Omental fat pad (tissue), 4 donors: ENCODE measurements at places on chromosomes 2 and 18. TPM values are rescaled to one million over a fixed set of nuclear protein-coding genes. Genes with fewer than 3 reads are reported as not detected.

The CIB4 gene
- not detected for total RNA-seq

The SLC5A7 gene
- not detected for total RNA-seq

The MYO5B gene
- total RNA-seq, result 31.0 TPM

The HOXD10 gene
- not detected for total RNA-seq

The CHRNG gene
- not detected for total RNA-seq

GRCh38 chr2:68920481-68921170, 32.1 kb downstream of the GKN2 start:
- no peak for DNase-seq

GRCh38 chr2:55999790-56000189, 76.2 kb upstream of the EFEMP1 start:
- no peak for DNase-seq

GRCh38 chr2:133633309-133633708, 65.0 kb upstream of the NCKAP5 start:
- DNase-seq, result no peak

GRCh38 chr18:78798402-78799175, 181.0 kb upstream of the SALL3 start:
- DNase-seq, result no peak

DNA sequence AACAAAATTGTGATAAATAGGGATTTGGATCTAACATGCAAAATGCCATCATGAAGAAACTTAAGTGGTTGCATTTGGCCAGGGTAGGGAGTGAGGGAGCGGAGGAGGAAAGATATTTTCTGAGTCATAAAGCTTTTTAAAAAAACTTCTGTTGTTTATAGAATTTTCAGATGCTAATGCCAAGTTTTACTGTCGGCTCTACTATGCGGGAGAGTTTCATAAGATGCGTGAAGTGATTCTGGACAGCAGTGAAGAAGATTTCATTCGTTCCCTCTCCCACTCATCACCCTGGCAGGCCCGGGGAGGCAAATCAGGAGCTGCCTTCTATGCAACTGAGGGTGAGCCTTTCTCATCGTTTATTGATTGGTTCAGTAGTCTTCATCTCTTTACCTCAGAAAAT, 56.0 kb upstream of the PTH2R start:
- no peak for DNase-seq

DNA sequence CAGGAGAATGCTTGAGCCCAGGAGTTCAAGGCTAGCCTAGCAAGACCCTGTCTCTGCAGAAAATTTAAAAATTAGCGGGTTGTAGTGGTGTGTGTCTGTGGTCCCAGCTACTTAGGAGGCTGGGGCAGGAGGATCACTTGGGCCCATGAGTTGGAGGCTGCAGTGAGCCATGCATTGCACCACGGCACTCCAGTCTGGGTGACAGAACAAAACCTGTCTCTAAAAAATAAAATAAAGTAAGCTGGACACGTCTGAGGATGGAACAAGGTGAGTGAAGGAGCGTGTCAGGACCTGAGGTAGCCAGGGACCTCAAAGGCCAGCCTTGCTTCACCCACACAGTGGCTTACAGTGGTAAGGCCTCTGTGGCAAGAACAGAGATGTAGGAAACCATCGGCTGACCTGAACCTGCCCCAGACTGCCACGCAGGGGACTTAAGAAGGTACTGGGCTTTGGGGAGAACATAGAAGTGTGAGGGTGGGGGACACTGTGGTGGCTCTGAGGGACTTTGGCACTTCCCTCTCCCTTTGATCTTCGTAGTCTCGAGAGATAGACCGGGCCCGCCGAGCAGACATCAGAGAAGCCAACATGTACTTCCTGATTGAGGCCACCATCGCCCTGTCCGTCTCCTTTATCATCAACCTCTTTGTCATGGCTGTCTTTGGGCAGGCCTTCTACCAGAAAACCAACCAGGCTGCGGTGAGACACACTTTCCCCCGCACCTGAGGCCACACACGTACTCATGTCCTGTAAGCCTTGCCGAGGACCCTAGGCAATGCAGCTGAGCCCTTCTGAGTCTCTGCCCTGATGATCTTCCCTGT, 7.5 kb downstream of the SLC11A1 start:
- no peak for DNase-seq

- no peak for DNase-seq
Measured at GRCh38 chr2:237726401-237726830, 72.2 kb upstream of the RBM44 start.

DNA sequence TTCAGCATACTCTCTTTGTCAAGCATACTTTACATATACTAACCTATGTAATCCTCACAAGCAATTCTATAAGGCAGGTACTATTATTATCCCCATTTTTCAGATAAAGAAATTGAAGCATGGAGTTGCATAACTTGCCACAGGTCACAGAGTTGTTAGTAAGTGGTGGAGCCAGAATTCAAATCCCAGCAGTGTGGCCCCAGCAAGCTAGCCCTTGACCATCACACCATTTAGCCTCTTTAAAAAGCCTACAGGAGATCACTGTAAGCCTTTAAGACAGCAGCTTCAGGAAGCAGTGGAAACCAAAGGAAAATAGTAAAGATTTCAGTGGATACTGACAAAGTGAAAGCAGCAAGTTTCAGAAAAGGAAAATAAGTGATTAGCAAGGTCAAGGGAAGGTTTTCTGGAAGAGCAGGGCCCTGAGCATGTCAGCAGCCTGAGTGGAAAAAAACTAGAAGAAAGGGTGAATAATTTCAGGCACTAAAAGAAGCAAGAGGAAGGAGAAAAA, 11.7 kb downstream of the B4GALT6 start:
- DNase-seq, result no peak

DNA sequence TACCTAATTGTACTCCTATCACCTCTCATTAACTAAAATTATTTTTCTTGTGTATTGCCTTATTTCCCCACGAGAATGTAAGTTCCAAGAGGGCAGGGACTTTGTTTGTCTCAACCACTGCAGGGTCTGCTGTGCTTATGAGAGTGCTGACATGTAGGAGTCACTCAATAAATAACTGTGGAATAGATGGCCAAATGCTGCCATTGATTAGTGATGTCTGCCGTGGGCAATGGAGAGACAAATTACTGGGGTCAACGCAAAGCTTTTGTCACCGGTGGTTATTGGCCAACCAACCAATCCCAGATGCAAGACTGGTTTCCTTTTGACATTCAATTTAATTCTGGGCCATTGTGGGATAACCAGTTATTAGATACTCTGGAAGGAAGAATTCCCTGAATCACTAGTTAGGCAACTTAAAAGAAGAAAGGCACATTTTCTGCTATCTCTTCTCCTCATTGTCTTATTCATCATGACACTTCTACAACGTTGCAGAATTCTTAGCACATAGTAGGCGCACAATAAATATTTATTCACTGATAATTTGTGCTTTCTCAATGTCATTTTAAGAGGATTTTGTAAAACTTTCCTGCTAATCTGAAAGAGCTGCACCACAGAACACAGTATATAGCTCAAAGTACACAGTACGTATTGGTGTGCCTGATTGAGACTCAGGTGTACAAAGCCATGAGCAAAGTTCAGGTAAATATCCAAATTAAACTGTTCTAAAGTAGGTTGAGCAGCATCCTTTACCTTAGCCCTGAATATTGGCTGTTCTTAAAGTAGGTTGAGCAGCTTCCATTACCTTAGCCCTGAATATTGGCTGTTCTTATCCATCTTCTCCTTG, 95.9 kb downstream of the ACTR3 start:
- no peak for DNase-seq

DNA sequence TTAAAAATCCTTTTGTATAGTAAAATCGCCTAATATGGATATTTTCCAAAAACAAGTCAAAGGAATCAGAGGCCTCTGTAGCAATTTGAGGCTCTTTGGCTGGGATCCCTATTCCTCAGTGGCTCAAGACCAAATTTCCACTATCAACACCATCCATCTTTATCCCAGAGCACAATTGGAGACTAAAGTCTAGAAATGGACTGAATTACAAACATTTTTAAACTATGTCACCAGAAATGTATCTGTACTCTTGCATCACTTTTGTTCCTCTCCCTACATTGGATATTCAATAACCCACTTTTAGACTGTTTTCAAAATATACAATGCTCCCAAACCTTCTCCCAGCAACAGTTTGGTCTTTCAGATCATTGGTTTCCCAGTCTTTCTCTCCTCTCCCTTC, 140.4 kb upstream of the KLHL29 start:
- DNase-seq, result no peak

DNA sequence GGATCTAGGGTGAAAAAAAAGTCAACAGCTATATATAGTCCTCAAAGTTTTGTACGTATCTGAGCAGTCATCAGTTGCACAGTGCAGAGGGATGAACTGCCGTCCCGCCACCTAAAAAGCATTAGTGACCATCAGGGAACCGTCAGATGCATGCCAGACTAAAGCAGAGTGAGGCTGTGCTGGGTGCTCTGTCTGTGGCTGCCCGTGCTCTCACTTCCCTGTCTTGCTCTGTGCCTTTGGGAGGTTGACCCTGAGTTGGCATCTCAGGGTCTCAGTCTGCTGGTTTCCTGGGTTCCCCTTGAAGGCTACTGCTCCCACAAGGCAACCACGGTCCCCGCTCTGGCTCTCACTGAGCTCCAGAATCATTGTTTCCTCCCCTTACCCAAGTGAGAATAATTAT, 11.1 kb downstream of the CLUL1 start:
- no peak for DNase-seq

DNA sequence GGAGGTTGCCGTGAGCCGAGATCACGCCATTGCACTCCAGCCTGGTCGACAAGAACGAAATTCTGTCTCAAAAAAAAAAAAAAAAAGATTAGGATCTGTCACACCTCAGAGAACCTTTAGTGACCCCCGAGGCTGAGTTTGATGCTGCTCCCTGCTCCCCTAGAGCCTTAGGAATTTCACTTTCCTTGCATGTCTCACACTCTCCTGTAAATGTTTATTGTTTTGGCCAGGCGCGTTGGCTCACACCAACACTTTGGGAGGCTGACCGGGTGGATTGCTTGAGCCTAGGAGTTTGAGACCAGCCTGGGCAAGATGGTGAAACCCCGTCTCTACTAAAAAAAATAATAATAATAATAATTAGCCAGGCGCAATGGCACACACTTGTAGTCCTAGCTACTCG, 31.5 kb downstream of the SRSF7 start:
- DNase-seq, result no peak

- DNase-seq, result no peak
Measured at GRCh38 chr2:143205106-143205764, 76.0 kb downstream of the ARHGAP15 start.

DNA sequence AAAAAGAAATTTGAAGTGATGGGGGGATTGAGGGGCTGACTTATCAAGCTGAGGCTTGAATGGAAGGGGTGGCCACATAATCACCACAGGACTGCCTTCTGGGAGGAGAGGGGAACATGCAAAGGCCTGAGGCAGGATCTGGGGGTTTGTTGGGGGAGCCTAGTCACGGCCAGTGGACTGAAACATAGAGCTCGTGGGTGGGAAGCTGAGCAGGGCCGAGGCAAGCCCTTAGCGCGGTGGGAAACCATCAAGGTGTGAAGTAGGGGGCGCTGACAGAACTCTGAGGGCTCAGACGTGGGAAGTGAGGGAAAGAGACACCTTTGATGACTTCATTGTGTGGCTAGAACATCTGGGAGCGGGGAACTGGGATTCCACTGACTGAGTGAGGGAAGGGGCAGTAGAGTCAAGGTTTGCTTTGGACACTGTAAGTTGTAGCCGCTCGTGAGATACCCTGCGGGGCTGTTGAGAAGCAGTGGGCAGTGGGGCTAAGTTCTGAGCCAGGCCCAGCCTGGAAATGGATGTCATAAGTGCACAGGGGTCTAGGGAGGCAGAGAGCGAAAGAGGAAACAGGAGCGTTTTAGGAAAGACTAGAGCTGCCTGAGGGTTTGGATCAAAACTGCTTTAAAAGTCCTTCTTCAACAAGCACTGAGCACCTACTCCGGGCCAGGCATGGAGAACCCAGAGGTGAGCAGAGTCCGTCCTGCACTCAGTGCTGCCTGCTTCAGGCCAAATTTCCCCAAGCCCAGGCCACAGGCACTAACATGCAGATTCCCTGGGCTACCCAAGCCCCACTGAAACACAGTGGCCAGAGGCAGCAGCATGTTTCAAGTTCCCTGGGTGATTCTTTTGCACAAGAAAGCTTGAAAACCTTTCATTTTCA, 686 bp upstream of the SNORC start:
- no peak for DNase-seq

DNA sequence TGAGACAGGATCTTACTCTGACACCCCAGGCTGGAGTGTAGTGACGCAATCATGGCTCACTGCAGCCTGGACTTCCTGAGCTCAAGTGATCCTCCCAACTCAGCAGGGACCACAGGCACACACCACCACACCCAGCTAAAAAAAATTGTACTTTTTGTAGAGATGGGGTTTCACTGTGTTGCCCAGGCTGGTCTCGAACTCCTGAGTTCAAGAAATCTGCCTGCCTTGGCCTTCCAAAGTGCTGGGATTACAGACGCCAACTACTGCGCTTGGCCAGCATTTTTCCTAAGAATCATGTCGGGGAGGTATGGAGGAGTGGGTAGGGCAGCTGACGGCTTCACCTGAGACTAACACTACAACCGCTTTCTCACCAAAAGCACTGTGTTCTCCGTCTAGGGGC, 50.4 kb downstream of the CYP26B1 start:
- DNase-seq, result no peak

- no peak for DNase-seq
Measured at GRCh38 chr2:237109421-237109934, 23.8 kb downstream of the COPS8 start.

DNA sequence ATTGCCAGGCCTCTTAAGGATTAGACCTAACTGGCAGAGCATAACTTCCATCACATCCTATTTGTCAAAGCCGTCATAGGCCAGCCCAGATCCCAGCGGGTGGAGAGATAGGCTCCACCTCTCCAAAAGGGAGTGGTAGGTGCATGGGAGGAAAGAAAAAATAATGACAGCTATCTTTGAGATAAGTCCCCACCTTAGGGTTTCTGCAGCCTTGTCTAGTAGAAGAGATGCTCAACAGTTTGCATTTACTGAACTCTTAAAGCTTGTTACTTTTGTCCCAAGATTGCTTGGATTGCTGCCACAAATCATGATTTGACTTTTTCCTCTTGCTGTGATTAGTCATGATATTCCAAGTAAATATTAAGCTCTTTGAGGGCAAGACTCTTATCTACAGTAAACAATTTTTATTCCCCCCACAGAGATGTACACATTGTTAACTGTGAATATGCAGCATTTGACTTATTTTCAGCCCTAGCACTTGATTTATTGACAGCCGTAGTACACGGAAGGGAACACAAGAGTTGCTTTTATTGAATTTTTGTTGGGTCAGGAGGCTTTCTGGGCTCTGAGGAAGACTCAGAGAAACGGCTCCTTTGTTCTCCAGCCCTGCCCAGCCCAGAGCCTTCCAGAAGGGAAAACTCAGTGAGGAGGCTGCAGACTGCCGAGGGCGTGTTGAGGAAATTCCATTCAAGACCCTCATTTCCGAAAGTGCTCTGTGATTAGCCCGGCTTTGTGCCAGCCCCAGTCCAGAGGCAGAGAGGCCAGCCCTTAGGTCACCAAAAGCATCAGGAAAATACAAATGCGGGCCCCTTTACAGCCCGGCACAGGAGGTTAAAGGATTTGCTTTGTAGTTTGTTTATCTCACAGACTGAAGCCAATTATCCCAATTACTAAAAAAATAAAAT, 75.5 kb upstream of the ZNF532 start:
- DNase-seq, result no peak

- no peak for DNase-seq
Measured at GRCh38 chr2:232492963-232493700, 5.5 kb upstream of the ECEL1 start.

GRCh38 chr2:62486439-62486765, 19.6 kb downstream of the TMEM17 start:
- no peak for DNase-seq

GRCh38 chr2:189165656-189166380, 13.7 kb downstream of the COL5A2 start:
- no peak for DNase-seq
